Central memory CD4-positive, alpha-beta T cell (primary cell): ENCODE measurements at places on chromosomes 6 and 20.

DNA sequence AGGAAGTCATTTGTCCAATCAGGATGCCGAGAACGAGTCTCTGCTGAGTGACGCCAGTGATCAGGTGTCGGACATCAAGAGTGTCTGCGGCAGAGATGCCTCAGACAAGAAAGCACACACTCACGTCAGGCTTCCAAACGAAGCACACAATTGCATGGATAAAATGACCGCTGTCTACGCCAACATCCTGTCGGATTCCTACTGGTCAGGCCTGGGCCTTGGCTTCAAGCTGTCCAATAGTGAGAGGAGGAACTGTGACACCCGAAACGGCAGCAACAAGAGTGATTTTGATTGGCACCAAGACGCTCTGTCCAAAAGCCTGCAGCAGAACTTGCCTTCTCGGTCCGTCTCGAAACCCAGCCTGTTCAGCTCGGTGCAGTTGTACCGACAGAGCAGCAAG lies 281.5 kb downstream of the TSHZ2 start:
- no peak for DNase-seq

DNA sequence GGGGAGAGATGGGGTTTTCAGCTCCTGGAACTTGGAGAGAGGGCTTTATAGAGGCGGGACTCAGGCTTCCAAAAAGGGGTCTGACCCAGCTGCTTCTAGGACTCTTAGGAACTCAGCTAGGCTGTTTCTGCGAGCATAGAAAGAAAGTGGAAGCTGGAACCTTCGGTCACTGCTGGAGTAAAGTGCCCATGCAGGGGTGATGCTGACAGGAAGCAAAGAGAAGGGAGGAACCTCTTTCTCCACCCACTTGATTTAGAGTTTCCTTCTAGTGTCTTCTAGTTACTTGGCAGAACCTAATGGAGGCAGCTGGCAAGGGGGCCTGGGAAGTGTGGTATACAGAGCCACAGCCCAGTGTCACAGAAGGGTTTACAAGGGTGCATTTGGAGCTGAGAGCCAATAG lies 283.6 kb downstream of the QKI start:
- no peak for DNase-seq

DNA sequence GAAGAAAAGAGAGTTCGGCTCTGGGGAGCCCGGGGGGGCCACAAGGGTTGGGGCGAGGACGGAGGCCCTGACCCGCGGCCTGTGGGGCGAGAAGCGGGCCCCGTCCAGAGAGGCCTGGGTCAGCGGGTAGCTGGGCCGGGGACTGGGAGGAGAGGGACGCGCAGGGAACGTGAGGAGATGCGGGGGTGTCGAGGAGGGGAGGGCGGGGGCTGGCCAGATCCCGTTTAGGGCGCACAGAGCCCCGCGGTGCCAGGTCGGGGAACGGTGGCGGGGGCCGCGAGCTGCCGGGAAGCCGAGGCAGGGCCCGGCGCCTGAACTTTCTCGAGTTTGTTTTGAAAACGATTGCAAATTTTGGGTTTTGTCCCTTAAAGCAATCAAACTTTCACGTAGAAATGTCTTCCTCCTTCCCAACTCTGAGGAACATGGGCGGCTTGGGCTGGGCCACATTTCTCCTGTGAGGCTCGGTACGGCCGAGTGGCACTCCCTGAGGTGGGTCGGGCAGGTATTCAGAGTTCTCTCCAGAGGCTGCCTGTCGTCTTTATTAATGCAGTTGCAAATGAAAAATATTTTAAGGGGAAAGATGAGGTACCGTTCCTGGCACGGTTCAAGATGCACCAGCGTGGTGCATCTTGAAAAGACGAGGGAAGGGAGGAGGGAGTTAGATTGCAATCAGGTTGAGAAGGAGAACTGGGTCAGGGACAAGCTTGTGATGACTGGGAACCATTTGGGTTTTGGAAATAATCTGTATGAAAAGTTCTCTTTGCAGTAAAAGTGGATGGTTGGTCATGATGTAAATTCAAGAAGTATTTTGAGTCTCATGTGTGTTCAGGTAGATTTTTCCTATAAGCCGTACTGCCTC lies 972 bp downstream of the RNF8 start:
- no peak for DNase-seq

DNA sequence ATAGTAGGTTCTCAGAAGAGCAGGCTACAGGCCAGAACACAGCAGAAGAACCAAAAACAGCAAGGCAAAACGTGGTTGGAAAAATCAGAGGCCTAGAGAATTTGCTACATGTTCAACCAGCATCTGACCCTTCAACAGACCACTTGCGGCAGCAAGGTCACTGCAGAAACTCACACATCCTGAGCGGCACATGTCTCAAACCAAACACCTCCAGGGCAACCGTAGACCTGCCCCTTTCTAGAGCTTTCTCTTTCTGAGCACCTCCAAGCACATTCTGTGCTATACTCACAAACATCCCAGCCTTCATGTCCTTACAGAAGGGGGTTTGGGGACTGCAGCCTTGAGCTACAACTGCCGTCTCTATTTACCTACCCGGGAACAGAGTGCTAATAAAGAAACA lies 52.6 kb downstream of the GFOD1 start:
- DNase-seq: no peak

DNA sequence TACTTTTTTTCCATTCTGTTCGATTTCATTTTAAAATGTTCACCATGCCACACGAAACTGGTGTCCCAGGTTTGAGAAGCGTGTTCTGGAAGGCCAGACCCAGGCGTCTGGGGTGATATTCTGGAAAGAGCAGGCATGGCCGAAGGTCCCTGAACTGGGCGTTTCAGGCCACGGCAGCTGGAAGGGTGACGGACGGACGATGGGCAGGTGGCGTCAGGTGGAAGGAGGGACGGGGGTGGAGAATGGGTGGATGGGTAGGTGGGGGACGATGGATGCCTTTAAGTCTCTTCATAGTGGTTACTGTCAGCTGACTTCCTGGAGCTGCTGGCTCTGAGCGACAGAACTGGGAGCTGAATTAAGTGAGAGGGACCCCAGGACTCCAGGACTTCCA lies 44.6 kb downstream of the CDH4 start:
- DNase-seq: no peak

GRCh38 chr20:34240693-34241615 lies at the start of gene ASIP:
ASIP (plus strand) TSS chr20:34241423; CDS start chr20:34260375, 18,952 bp downstream.
- no peak for DNase-seq

- DNase-seq: no peak
These were observed 60.0 kb upstream of the KIF13A start for GRCh38 chr6:18047406-18047805.

DNA sequence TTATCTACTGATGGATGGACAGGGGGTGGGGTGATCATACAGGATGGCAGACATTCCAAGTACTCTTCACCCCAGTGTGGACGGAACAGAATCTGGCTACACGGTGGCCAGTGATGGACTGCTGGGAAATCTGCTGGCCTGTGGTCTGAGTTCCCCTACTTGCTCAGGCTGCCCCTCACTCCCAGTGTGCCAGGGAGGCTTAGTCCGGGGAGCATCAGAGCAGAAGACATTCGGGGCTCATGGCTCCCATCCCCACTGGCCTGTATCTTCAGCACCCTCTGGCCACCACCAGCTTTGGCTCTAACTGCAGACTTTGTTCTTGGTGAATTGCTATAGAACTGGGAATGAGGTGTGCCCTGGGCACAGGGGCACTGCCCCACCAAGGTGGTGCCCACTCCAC lies 15.3 kb downstream of the TLDC2 start:
- DNase-seq: no peak

- DNase-seq: no peak
These were observed 39.6 kb upstream of the CD93 start for GRCh38 chr20:23125625-23126191.

DNA sequence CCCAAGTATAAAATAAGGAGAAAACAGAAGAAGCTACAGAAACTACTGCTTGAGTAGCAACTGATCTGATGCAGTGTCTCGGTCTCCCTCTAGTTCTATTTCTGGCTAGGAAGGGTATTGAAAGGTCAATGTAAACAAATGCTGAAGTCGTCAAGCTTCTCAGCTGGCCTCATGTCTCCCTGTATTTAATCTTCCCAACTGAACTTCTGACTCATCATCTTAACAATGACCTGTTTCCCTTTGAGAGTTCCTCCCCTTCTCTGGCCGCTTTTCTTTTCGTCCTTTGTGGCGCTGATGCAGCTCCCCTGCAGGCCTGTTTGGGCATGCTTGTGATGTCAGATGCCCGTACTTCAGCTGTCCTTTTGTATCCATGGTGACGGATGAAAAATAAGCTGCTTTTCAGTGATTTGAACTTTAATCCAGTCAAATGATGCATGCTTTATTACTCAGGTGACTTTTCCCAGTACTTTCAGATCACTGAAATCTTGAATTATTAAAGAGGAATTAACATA lies 7.8 kb upstream of the LCA5 start:
- DNase-seq: no peak

GRCh38 chr20:17875106-17875980 lies 93.3 kb downstream of the SNX5 start:
- DNase-seq: no peak

- DNase-seq: no peak
These were observed at the start of gene SNAP91 for GRCh38 chr6:83708970-83709747. SNAP91 (minus strand) TSS chr6:83709101; CDS start chr6:83707927, 1,174 bp downstream.

- DNase-seq: no peak
These were observed 20.5 kb upstream of the GJA10 start for GRCh38 chr6:89873721-89874120.

DNA sequence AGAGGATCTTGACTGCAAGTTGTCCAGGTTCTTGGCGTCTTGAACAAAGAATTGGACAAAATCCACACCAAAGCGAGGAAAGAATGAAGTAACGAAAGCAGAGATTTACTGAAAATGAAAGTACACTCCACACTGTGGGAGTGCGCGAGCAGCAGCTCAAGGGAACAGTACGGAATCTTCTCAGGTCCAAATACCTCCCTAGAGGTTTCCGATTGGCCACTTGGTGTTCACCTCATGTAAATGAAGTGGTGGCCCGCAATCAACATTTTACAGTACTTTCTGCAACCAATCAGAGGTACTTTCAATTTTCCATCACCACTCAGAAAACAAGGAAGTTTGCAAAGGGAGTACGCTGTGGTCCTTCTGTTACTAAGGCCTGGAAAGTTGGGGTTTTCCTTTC lies 122.4 kb downstream of the PTPRK start:
- DNase-seq: no peak

GRCh38 chr20:33554914-33555420 lies 65.1 kb downstream of the CBFA2T2 start:
- peak; percentile 92 for DNase-seq
